ENCODE measurements at places on chromosomes 7 and 10. TPM values are rescaled to one million over a fixed set of nuclear protein-coding genes. Genes with fewer than 3 reads are reported as not detected.

ASNS gene
- polyA plus RNA-seq, result 11.3 TPM

DNA sequence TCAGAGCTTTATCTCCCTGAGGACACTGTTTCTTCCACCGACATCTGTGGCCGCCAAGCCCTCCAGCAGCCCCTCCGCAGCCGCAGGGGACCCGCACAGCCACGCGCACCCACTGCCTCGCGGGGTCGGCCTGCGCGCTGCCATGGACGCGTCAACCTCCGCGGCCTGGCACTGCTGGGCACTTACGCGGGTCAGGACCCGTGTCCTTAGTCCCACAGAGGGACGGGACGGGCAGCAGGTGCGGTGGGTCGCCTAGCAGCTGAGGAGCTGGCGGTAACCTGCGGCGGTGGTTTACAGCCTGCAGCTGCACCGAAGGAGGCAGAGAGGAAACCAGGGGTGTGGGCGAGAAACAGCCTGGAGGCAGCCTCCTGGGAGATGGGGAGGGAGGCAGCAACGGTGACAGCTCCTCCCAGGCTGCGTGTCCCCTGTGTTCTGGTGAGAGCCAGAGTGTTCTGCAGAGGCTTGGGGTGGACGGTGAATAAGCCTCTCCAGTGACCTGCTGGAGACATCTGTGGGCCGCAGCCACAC lies 61.3 kb downstream of the SEC61G start:
- DNase-seq, result no peak

MINPP1 gene
- polyA plus RNA-seq, result 15.9 TPM

GRCh38 chr10:60385399-60385738 lies 4.3 kb downstream of the ANK3 start:
- DNase-seq, result no peak

DNA sequence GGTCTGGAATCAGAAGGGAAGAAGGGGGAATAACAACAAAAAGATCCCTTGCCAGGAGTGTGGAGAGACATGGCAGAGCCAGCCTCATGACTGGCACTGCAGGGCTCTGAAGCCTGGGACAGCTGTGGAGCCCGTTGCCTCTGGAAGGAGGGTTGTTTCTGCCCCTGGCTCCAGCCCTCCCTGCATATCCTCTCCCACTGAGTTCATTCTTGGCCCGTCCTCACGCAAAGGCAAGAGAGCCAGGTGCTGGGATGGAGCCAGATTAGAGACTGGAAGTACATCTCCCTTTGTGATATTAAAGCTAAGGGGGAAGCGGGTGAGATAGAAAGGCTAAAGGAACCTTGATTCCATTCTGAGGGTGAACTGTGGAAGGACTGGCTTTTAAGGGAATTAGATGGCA lies 141.5 kb upstream of the NPVF start:
- peak; percentile 68 for DNase-seq

- no peak for DNase-seq
These were observed 560.5 kb downstream of the PARD3 start for GRCh38 chr10:34254596-34254995.

PLEKHS1 gene
- 0.10 TPM for polyA plus RNA-seq

SAMD9L gene
- 4.8 TPM for polyA plus RNA-seq

GNAT3 gene
- polyA plus RNA-seq, result not detected

CHAT gene
- not detected for polyA plus RNA-seq

- DNase-seq, result no peak
These were observed 195.4 kb upstream of the GHITM start for GRCh38 chr10:83943920-83944319.

- DNase-seq, result no peak
These were observed 734.7 kb downstream of the KCNMA1 start for GRCh38 chr10:76902949-76903348.

SLC26A5 gene
- 0.14 TPM for polyA plus RNA-seq

VSIR gene
- 50.4 TPM for polyA plus RNA-seq

DNA sequence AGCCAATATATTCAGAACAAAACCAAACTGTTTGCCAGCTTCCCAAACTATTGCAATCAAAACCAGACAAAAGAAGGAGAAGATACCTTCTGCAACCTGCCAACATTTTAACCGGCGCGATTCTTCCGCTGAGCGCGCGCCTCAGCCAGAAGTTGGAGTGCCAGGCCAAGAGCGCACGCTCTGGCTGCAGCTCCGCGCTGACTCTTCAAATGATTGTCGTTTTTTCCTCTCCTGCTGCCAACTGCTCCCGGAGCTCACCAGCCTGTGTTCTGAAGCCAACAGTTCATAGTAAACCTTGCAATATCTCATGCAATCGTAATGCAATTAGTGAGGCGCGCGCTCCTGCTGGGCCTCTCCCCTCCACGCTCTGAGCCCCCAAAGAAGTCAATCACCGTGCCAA lies 259.7 kb upstream of the MGMT start:
- DNase-seq, result peak; percentile 70

SLIT1 gene
- 1.3 TPM for polyA plus RNA-seq

DNA sequence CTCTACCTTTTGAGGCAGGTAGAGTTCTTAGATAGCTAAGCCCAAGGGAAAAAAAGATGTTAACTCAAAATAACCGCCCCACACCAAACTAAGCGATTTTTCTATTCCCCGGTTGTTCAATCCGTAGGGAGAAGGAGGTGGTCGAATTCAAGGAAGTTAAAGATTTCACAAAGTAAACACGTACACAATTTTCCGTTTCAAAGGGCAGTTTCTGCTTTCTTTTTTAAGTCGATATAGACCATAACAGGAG lies 842 bp downstream of the KBTBD2 start:
- DNase-seq, result no peak

KLF14 gene
- polyA plus RNA-seq, result 1.5 TPM

- peak; percentile 47 for DNase-seq
These were observed 53.6 kb downstream of the PYROXD2 start for GRCh38 chr10:98361131-98362025.

Data from hindlimb muscle (tissue), 1 donor.